ENCODE measurements at places on chromosomes 6 and 20.

DNA sequence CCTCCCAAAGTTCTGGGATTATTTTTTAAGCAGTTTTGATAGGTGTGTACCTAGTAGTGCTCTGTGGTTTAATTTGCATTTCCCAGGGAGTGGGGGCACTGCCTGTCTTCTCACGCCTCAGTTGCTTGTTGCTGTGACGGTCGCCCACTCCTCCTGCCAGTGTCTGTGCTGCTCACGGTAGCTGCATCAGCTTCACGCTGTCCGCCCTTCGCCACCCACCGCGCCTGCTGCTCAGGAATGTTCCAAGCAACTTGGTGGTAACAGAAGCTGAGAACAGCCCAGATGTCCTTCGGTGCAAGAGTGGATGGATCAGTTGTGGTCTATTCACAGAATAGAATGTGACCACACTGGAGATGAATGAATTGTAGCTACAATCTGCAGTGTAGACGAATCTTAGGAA, 22.9 kb downstream of the DNAJC5 start:
- no peak for DNase-seq

DNA sequence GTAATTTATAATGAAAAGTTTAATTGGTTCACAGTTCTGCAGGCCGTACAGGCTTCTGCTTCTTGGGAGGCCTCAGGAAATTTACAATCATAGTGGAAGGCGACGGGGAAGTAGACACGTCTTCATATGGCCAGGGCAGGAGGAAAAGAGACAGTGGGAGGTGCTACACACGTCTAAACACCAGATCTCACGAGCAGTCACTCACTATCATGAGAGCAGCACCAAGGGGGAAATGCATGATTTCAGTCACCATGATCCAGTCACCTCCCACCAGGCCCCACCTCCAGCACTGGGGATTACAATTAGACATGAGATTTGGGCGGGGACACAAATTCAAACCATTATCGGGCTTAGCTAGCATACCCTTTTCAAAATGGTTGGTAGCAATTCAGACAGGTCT, 41.2 kb downstream of the EIF2S2 start:
- no peak for DNase-seq

DNA sequence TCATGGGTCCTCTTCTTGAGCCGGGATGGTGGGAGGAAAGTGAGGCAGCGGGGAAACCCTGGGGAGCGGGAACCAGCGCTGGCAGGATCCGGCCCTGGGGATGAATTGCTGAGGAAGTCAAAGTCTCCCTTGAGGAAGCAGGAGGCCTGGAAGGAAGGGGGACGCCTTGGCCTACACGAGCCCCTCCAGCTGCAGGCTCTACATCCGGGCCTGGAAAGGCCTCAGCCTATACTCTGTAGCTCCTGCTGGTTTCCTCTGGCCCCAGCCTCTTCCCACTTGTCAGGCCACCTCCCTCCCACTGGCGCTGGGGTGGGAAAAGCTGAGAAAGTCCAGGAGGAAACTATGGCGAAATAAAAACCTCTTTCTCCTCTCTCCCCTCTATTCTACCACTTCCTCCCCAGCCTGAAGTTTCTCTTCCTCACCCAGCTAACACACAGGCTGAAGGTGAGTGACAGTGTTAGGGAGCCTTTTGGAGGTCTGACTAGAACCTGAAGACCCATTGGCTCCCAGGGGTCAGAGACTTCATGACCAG, 14.9 kb downstream of the TREML2 start:
- no peak for DNase-seq

- DNase-seq: no peak
Observed at GRCh38 chr6:55443238-55444134, 116.2 kb downstream of the GFRAL start.

DNA sequence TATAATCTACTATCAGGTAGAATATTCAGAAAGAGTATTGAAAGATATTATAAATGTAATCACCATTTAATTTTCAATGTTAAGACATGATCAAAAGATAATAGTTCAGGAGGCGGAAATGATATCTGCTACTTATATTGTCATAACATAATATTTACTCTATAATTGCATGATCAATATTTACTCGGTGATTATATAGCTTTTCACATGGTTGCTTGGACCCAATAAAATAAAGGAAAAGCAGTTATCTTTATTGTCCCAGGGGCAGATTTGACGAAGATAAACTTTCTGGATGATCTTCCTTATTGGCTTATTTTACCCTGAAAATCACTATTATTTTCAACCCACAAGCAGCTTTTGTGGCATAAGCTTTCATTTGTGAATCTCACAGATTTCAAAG, 350.4 kb downstream of the HACE1 start:
- DNase-seq: no peak

GRCh38 chr6:131998255-131998982, 47.2 kb upstream of the CCN2 start:
- DNase-seq: no peak

GRCh38 chr6:142940487-142940886, 4.5 kb downstream of the HIVEP2 start:
- no peak for DNase-seq

DNA sequence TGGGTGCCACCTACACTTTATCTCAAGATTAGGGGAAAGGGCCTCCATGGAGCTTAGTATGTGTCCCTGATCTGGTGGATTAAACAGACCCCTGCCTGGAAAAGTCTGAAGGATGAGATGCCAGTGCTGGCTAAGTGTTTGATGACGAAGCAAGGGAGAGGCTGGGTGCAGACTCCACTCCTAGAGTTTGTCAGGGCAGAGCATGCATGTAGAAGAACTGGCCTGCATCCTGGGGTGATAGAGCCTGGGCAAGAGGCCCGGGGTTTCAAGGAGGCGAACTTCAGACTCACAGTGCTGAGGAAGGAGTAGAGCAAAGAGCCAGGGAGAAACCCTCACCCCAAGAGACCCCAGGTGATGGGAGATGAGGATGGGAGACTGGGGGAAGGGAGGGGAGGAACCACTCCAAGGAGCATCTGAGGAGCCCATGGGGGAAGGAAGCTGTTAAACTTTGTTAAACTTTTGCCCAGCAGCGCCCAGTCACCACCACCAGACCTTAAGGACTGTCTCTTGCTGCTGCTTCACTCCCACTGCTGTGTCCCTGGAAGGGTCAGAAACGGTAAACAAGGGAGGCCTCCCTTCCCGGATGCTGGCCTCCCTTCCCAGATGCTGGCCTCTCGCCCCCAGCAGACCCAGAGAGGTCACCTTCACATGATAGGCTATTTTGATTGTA, 61.6 kb downstream of the RPRD1B start:
- DNase-seq: no peak

DNA sequence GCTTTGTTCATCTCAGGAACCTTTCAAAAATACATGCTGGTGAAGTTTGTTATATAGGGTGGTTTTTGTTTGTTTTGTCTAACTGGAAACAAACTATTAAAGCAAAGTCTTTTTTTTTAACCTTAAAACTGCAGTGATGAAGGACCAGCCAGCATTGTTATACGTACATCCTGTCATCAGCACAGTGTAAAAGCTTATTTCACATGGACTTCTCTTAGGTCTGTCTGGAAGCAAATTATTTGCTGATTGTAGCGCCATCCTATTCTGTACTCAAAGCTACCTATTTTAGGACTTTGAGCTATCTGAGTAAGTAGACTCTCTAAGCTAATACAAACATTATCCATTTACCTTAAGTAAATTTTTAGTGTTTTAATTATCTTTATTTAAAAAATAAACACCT, 61.7 kb downstream of the SNX9 start:
- DNase-seq: no peak

DNA sequence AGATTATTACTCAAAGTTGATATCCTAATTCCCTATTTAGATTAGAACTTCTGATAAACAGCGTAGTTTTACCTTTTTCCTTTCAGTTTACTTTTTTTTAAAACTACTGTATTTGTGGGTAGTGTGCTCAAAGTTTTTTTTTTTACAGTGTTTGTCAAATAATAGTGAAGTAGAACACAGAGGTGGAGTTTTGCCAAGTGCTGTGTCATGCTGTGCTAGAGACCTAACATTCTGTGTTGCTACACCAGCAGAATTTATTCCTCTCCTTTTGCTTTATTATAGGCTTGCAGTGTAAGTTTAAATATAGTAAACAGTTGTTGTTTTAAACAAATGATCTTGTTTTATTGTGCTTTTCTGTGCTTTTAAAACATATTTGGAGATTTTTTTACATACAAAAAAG, 125.4 kb downstream of the HIVEP1 start:
- no peak for DNase-seq

DNA sequence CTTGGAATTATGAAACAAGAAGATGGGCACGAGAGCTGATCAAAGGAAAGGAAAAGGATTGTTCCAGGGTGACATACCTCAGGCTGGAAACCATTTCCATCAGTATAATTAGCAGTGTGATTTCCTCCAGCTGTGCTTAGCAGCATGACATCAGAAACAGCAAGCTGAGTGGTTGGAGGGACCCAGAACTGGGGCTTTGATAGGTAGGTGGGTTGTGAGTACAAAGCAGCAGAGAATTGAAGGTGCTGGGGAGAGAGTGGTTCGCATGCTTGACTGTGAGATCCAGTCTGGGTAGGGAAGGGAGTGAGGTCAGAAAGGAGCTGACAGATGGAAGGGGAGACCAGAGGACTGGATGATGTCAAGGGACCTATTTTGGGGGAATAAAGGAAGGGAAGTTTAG, 90.4 kb downstream of the CD164 start:
- no peak for DNase-seq

- no peak for DNase-seq
Observed at GRCh38 chr6:49782293-49782692, 4.8 kb downstream of the PGK2 start.

GRCh38 chr6:122416825-122417224, 17.4 kb downstream of the HSF2 start:
- DNase-seq: no peak

DNA sequence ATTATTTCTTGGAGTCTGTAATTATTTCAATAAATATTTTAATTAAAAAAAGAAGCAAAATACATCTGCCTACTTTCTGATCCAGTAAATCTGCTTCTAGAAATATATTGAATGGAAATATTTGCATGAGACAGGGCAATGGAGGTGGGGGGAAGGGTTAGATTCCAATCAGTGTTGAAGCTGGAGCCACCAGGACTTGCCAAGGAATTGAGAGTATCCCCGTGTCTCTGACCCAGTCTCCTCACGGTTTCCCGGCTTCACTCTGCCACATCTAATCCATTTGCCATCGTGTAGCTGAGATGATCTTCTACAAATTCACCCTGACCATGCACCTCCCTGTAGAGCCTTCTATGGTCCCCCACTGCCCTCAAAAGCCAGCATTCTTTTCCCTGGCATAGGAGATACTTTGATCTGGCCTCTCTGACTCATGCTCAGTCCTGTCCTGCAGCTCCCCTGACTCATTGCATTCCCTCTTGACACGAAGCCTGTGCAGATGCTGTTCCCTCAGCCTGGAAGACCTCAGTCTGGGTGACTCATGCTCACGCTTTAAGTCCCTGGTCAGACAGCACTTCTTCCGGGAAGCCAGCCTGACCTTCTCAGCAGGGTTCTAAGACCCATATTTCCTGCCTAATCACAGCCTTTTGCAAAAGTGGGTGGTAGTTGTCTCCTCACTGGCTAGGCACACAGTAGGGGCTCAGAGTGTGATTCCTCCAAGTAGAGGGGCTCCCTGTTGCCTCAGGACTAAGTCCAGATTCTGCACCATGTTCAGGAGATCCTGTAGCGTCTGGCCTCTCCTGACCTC, 23.0 kb upstream of the FKBP1A start:
- no peak for DNase-seq

DNA sequence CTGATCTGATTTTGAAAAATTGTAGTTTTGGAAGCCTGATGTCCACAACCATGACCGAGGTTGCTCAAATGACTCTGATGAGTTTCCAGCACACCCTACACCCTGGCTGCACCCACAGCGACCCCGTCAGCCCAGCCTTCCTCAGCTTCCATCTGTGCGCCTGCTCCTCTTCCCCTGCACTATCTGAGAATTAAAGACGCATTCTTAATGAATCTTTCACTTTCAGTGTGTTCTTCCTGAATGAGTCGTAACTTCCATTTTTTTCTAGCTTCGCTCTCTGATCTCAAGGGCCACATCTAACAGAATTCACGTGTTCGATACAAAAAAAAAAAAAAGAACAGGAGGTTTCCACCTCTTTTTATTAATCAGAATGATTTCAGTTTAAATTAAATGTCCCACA, 21.3 kb upstream of the RREB1 start:
- no peak for DNase-seq

- DNase-seq: no peak
Observed at GRCh38 chr6:36735110-36736071, 37.8 kb downstream of the RAB44 start.

GRCh38 chr6:158717341-158718330, 67.8 kb downstream of the SYTL3 start:
- DNase-seq: no peak

- no peak for DNase-seq
Observed at GRCh38 chr6:84061174-84061573, 27.6 kb downstream of the MRAP2 start.

- DNase-seq: no peak
Observed at GRCh38 chr6:5412663-5413062, 151.3 kb downstream of the FARS2 start.

- no peak for DNase-seq
Observed at GRCh38 chr6:33272275-33273128, 627 bp downstream of the RPS18 start.

DNA sequence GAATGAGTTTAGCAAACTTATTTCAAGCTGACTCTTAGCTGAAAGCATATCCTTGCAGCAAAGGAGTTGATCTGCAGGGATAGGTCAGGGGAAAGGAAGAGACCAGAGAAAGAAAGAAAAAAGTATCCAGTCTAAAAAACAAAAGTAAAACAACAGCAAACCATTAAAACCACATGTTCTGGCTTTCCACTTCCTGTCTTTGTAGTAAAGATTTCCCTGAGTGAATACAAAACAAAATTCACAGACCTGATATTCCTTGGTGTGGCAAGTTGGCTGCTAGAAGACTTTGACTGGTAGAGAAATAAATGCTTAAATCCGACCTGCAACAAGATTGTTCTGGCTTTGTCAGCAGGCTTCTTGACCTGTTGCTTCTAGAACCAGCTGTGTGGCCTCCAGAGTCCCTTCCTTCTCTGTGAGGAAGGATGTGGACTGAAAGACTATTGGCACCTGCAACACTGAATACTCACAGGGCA, 23.4 kb upstream of the MCM3 start:
- DNase-seq: no peak

DNA sequence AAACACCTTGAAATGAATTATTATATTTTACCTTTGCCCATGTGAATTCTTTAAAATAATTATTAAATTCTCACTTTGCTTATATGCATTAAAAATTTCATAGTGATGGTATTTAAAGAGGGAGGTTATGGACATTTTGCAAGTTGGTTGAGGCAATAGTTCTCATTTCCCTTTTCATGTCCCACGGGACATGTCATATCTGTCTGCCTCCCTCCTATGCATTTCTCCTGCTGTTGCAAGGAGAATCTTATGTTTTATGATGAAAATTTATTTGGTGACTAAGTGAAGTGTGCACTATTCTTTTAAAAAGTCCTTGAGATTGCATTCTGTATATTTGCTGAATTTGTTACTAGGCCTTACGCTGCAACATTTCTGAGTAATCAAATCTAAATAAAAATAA, 67.2 kb downstream of the UTRN start:
- no peak for DNase-seq

DNA sequence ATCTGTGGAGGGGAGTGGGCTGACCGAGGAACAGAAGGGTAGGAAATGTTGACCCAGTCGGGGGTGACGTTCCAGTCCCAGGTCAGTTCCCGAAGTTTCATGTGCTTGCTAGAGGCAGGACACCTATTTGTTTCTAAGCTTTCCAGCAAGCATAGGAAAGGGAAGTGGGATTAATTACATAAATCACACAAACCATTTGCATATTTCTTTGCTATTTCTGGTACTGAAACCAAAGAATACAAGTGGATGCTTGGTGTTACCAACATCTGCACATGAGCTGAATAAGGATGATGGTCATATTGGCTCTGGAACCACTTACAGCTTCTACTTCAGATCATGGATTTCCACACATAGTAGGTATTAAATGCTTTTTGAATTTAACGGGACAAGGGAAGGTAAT, 546.5 kb downstream of the PRKN start:
- no peak for DNase-seq

Measured in T-helper 1 cell (primary cell).